ENCODE measurements at places on chromosomes 11 and 22.

- no peak overlapping the region for H3K4me3 ChIP-seq
- H3K36me3 ChIP-seq, result peaks cover 8% of the 10 kb centered on the region
- no peaks in the 10 kb centered on the region for H3K4me1 ChIP-seq
- no peaks in the 10 kb centered on the region for H3K27me3 ChIP-seq
Measured at GRCh38 chr11:73029403-73029802, 112.7 kb downstream of the FCHSD2 start.

- no peak overlapping the region for H3K4me3 ChIP-seq
- DNase-seq, result no peak
- H3K4me1 ChIP-seq, result peaks cover 4% of the 10 kb centered on the region
- H3K36me3 ChIP-seq, result no peaks in the 10 kb centered on the region
Measured at GRCh38 chr11:17156283-17156682, 51.5 kb downstream of the PIK3C2A start.

GRCh38 chr11:14645015-14645912 lies 1.7 kb downstream of the PDE3B start:
- peak overlapping the region; percentile 50 for H3K4me3 ChIP-seq
- H3K27me3 ChIP-seq, result no peaks in the 10 kb centered on the region
- H3K27ac ChIP-seq, result no peak overlapping the region
- no peaks in the 10 kb centered on the region for H3K36me3 ChIP-seq
- DNase-seq, result no peak

GRCh38 chr11:60743058-60743457 lies 13.6 kb upstream of the MS4A15 start:
- H3K27me3 ChIP-seq, result peaks cover 5% of the 10 kb centered on the region
- H3K4me3 ChIP-seq, result no peak overlapping the region
- H3K36me3 ChIP-seq, result no peaks in the 10 kb centered on the region
- H3K27ac ChIP-seq, result no peak overlapping the region

DNA sequence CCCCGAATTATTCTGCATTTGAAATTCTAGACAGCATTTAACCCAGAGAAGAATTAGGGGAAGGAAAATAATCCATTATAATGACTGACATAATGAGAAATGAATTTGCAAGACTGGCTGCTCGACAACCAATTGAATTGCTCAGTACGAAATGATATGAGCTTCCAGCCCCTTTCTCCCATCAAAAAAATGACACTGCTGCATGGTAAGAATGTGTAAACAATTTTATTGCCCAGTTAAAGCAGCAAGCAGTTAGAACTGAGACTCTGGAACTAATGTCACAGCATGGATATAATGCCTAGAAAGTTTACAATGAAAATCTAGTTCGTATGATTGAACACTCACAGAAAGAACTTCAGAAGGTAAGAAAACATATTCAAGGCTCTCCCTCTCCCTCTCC lies 24.7 kb upstream of the PCF11 start:
- H3K27me3 ChIP-seq, result no peaks in the 10 kb centered on the region
- no peaks in the 10 kb centered on the region for H3K36me3 ChIP-seq
- H3K4me3 ChIP-seq, result no peak overlapping the region
- H3K27ac ChIP-seq, result no peak overlapping the region

DNA sequence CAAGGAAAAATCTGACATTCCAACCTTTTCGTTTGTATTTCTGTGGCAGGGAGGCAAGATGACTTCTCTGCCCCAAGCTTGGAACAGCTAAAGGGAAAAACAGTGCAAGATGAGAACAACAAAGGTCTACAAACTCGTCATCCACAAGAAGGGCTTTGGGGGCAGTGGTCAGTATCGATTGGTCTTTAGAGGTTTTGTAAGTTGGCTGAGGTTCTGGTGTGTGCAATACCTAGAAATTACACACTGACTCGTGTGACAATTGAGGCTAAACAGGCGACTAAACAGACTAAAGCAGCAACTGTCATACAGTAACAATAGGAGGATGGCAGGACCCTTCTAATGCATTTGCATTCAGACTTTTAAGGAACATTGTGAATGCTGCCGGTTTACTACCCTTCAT lies 994 bp downstream of the DEPDC5 start:
- H3K27ac ChIP-seq, result peak overlapping the region; percentile 94
- peaks cover 24% of the 10 kb centered on the region for H3K36me3 ChIP-seq
- peaks cover 26% of the 10 kb centered on the region for H3K4me1 ChIP-seq
- H3K27me3 ChIP-seq, result no peaks in the 10 kb centered on the region

GRCh38 chr22:50476868-50477267 lies 2.0 kb upstream of the SBF1 start:
- no peaks in the 10 kb centered on the region for H3K36me3 ChIP-seq
- H3K4me3 ChIP-seq, result no peak overlapping the region
- H3K4me1 ChIP-seq, result peaks cover 31% of the 10 kb centered on the region

DNA sequence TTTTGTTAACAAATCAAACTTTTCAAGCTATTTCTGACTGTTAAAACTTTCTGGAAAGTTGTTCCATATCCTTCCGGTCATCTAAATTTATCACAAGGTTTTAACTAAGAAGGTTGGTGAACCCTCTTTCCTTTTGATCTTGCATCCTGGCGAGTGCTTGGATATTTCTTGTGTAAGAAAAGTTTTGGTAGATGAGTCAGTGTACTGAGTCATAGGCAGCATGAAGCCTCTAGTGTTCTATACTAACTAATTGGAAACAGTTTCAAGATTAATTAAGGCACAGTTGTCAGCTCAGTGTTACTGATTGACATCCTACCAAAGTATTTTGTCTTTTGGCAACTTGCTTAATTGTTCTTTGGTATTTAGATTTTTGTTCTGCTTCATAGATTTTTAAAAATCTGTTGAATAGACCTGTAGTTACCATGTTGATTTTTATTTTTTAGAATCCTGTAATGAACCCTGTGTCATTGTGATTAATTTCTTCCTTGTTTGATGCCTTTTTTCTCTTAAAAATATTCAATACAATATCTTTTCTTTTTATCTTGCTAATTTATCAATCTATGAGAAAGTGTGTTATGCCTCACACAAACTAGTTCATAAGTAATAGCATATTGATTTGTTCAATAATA lies 38.0 kb downstream of the METTL15 start:
- H3K4me1 ChIP-seq, result peaks cover 7% of the 10 kb centered on the region
- H3K27ac ChIP-seq, result no peak overlapping the region
- no peaks in the 10 kb centered on the region for H3K36me3 ChIP-seq
- H3K27me3 ChIP-seq, result no peaks in the 10 kb centered on the region
- DNase-seq, result no peak

DNA sequence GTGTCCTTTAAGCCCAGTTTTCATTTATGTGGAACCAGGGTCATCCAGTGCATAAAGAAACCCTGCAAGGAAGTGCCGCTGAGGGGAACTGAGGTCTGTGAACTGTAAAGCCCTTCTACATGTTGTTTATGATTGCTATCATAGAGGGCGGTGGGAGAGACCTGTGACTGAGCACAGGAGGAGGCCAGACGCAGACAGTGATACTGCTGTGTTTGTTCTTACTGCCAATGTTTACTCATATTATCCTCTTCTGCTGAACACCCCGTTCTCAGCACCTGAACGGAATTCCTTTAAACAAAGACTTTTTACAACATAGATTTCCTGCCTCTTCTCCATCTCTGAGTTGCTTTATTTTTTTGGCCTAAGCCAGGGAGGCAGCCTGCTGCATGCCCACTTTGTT lies 967 bp upstream of the GALNT18 start:
- no peaks in the 10 kb centered on the region for H3K27me3 ChIP-seq
- no peak overlapping the region for H3K4me3 ChIP-seq
- no peak for DNase-seq
- H3K27ac ChIP-seq, result peak overlapping the region; percentile 70
- peaks cover 8% of the 10 kb centered on the region for H3K4me1 ChIP-seq

GRCh38 chr22:30266445-30267381 lies at the start of gene OSM:
Gene OSM, minus strand, starts transcription at chr22:30266851. Its CDS starts 52 bp downstream, at chr22:30266799.
- peaks cover 16% of the 10 kb centered on the region for H3K4me1 ChIP-seq
- H3K36me3 ChIP-seq, result no peaks in the 10 kb centered on the region
- H3K27me3 ChIP-seq, result no peaks in the 10 kb centered on the region
- H3K27ac ChIP-seq, result peak within 1 kb of the TSS; percentile 72
- no peak for DNase-seq

DNA sequence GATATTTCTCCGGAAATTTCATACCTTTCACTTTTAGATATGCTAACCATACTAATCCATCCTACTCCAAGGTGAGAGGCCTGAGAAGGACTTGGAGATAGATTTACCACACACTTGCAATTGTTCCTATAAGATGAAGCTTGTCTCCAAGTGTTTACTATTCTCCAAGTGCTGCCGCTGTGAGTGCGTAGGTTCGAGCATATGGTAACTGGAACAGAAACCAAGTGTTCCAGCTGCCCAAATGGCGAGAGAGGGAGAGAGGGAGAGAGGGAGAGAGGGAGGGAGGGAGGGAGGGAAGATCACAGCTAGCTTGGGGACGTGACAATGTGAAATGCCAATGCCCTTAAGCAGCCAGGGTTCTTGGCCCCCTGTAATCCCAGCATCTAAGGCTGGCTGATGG lies 21.5 kb downstream of the ASCC2 start:
- peaks cover 20% of the 10 kb centered on the region for H3K4me1 ChIP-seq
- peak overlapping the region; percentile 84 for H3K27ac ChIP-seq
- H3K27me3 ChIP-seq, result no peaks in the 10 kb centered on the region
- no peak for DNase-seq
- H3K36me3 ChIP-seq, result peaks cover 85% of the 10 kb centered on the region

DNA sequence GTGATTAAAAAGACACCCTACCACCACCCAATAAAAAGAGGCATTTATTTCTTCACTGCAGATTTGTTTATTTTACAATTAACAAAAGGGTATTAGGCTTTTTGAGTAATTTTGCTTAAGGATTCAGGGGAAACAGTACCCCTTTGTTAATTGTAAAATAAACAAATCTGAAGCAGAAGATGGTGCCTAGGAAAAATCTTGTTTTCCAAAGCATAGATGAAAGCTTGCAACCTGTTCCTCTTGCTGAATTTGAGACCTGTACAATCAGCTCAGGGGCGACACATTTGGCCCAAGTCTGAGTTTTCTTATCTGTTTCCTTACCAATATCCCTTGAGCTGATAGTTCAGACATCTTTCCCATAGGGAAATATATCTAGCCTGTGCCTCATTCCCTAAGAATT lies 171.9 kb downstream of the GRIA4 start:
- H3K27me3 ChIP-seq, result no peaks in the 10 kb centered on the region
- no peak overlapping the region for H3K27ac ChIP-seq
- H3K4me1 ChIP-seq, result no peaks in the 10 kb centered on the region
- no peaks in the 10 kb centered on the region for H3K36me3 ChIP-seq
- no peak for DNase-seq
- H3K4me3 ChIP-seq, result no peak overlapping the region

DNA sequence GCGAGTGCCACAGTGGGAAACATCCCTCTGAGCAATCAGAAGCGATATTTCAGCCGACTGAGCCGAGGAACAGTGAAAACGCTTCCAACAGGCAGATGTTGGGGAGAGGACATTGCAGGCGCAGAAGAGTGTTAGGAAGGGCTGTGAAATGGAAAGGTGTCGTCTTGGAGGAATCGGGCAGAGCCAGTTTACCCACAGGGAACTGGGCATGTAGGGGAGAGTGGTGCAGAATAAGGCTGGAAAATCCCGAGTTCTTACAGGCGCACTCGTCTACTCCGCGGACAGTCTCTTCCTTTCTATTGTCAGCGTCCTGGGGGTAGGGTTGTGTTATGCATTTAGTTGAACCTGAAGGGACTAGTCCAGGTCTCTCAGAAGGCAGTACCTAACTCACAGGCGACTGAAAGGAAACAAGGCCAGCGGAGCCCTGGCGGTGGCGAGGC lies 1.1 kb upstream of the APLP2 start:
- no peaks in the 10 kb centered on the region for H3K27me3 ChIP-seq

DNA sequence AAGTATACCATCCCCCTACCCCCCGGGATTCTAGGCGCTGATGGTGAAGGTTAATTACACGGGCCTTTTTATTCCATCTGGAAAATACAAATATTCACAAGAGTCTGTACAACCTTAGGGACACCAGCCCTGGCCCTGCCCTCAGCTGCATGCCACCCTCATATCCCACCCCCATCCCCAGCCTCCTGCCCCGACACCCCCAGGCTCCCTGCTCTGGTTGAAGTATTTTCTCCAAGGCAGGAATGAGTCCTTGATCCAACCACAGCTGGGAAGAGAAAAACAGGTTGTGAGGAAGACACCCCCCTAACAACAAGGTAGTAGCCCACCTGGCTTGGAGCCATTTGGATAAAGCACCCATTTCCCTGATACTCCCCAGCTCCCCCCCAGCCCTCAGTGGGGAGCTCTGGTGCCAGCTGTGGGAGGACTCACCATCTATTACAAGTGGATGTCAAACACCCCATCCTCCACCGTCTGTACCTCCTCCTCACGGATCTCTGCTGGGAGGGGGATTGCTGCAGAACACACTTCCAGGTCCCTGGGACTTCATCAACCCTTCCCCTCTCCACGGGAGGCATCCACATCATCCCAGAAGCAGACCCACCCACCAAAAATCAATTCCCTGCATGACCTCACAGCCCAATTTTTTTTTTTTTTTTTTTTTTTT lies 4.0 kb upstream of the NRXN2 start:
- DNase-seq, result no peak
- H3K4me3 ChIP-seq, result no peak overlapping the region
- H3K36me3 ChIP-seq, result peaks cover 3% of the 10 kb centered on the region
- H3K27me3 ChIP-seq, result no peaks in the 10 kb centered on the region
- H3K4me1 ChIP-seq, result peaks cover 19% of the 10 kb centered on the region

DNA sequence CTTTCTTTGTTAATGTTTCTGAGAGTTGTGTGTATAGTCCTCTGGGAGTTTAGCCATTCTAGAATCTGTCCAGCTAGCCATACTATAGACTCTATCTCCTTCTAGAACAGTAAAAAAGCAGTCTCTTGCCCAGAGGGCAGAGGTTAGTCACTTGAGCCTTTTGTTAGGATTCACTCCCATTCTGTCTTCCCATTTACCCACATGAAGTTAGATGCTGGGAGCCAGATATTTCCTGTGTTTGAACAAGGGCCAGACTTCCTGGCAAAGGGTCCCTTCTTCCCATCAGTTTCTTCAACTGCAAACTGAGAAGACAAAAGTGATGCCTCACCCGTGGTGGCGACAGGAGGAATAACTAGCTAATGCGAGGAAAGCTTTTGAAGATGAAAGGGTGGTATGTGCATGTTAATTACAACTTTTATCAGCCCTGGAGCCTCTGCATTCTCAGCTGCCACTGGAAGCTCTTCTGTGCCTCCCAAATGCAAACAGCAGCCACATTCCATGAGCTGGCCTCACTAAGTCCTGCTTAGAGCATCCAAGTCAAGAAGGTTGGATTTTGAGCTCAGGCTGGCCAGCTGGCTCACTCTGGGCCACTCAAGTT lies 12.8 kb downstream of the CD44 start:
- peaks cover 58% of the 10 kb centered on the region for H3K36me3 ChIP-seq
- peaks cover 12% of the 10 kb centered on the region for H3K4me1 ChIP-seq
- H3K4me3 ChIP-seq, result no peak overlapping the region
- H3K27me3 ChIP-seq, result no peaks in the 10 kb centered on the region

GRCh38 chr11:57499413-57499982 lies 16.0 kb downstream of the SLC43A1 start:
- DNase-seq, result peak; percentile 36
- no peaks in the 10 kb centered on the region for H3K27me3 ChIP-seq
- peak overlapping the region; percentile 35 for H3K27ac ChIP-seq
- no peaks in the 10 kb centered on the region for H3K36me3 ChIP-seq
- H3K4me3 ChIP-seq, result peak overlapping the region; percentile 36
- H3K4me1 ChIP-seq, result peaks cover 41% of the 10 kb centered on the region

GRCh38 chr22:29213493-29213892 lies 7.8 kb downstream of the EMID1 start:
- no peaks in the 10 kb centered on the region for H3K4me1 ChIP-seq
- no peak overlapping the region for H3K27ac ChIP-seq
- no peaks in the 10 kb centered on the region for H3K27me3 ChIP-seq
- no peaks in the 10 kb centered on the region for H3K36me3 ChIP-seq
- DNase-seq, result no peak

Data from esophagus squamous epithelium (tissue), 5 donors.